ENCODE measurements at places on chromosomes 3 and 15.
A peak's percentile ranks its signal among the peaks of the same experiment; 100 is the strongest.

- DNase-seq: peak; percentile 62
These were observed 106.6 kb upstream of the TMC3 start for GRCh38 chr15:81480645-81481053.

DNA sequence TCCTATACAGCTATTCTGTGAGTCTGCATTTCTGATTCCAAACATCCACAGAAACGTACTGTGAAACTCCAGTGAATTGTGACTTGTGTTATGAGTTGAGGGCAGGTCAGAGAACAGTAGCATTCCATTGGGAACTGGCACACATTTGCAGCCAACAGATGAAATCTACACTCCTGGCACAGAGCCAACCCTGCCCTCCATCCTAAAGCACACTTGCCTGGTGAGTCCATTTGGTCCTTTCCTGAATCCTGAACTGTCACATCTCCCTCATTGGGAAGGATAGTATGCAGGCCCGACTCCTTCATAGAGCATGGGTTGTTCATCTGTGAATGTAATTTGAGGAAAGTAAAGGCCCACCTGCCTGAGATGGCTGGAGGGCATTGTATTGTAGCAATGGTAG, 314.3 kb upstream of the RASGRP1 start:
- DNase-seq: no peak

GRCh38 chr15:69720536-69720935, 267.9 kb downstream of the RPLP1 start:
- DNase-seq: no peak

DNA sequence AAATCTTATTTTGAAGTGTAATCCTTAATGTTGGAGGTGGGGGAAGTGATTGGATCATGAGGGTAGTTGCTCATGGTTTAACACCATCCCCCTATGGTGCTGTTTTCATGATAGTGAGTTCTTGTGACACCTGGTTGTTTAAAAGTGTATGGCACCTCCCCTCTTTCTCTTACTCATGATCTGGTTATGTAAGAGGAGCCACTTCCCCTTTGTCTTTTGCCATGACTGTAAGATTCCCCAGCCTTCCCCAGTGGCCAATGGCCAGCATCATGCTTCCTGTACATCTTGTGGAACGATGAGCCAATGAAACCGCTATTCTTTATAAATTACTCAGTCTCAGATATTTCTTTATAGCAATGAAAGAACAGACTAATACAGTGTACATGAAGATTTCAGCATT, 39.8 kb upstream of the GMNC start:
- no peak for DNase-seq

GRCh38 chr15:44097552-44097951, 97.5 kb downstream of the FRMD5 start:
- no peak for DNase-seq

DNA sequence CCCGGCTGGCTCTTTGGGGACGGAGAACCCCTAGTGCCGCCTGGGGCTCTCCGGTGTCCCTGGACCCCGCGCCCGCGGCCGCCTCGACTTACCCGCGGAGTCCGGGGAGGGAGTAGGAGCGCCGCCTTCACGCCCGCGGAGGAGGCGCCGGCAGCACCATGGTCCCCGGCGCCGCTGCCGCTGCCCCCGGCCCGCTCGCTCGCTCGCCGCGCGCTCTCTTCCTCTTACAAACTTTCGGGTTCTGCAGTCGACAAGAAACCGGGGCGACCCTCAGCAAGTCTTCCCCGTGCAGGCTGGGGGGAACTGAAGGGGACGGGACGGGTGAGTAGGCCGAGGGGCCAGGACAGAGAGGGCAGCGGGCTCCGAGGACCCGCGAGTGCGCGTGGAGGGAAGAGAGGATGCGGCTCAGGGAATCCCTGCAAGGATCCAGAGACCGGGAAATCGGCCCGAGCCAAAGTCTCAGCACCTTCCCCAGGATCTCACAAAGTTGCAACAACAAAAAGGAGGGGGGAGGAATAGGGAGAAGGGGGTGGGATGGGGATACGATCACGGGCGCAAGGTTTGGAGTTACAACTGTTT, 2.0 kb downstream of the FOXP1 start:
- DNase-seq: peak; percentile 80

DNA sequence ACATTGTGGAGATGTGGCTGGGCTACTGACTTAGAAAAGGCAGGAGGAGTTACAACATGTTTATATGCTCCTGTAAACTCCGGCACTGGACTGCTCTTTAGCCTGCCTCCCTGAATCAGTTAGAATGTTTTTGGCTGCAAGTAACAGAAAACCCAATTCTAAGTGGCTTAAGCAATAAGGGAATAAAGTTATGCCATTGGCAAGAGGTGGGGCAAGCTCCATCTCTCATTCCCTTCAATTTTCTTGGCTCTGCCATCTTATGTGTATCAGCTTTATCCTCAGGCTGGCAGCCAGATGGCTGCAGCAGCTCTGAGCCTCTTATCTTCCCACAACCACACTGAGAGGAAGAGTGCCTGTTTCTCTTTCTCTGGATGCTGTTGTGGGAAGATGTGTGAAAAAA, 22.4 kb upstream of the MEIS2 start:
- DNase-seq: no peak

DNA sequence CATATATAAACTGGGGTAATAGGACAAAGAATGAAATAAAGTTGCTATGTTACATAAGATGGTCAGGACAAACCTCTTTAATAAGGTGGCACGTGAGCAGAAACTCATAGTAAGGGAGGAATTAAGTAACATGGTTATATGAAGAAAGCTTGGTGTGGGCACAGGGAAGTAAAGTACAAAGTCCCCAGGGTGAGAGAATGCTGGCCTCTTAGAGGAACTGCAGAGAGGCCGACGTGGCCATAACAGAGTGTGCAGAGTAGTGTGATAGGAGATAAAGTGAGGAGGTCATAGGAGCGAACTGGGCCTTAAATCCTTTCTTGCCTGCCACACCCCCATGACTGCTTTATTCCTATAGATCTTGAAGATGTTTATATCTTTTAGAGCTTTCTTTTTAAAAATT, 17.4 kb upstream of the RBMS3 start:
- no peak for DNase-seq

- DNase-seq: no peak
These were observed 220.0 kb downstream of the NR1D2 start for GRCh38 chr3:24164967-24165602.

- no peak for DNase-seq
These were observed 71.1 kb upstream of the GK5 start for GRCh38 chr3:142296507-142296906.

Data from activated CD8-positive, alpha-beta memory T cell treated with anti-CD3 and anti-CD28 coated beads for 24 hours (primary cell).